ENCODE measurements at places on chromosomes 5 and 9. TPM values are rescaled to one million over a fixed set of nuclear protein-coding genes. Genes with fewer than 3 reads are reported as not detected.

DNA sequence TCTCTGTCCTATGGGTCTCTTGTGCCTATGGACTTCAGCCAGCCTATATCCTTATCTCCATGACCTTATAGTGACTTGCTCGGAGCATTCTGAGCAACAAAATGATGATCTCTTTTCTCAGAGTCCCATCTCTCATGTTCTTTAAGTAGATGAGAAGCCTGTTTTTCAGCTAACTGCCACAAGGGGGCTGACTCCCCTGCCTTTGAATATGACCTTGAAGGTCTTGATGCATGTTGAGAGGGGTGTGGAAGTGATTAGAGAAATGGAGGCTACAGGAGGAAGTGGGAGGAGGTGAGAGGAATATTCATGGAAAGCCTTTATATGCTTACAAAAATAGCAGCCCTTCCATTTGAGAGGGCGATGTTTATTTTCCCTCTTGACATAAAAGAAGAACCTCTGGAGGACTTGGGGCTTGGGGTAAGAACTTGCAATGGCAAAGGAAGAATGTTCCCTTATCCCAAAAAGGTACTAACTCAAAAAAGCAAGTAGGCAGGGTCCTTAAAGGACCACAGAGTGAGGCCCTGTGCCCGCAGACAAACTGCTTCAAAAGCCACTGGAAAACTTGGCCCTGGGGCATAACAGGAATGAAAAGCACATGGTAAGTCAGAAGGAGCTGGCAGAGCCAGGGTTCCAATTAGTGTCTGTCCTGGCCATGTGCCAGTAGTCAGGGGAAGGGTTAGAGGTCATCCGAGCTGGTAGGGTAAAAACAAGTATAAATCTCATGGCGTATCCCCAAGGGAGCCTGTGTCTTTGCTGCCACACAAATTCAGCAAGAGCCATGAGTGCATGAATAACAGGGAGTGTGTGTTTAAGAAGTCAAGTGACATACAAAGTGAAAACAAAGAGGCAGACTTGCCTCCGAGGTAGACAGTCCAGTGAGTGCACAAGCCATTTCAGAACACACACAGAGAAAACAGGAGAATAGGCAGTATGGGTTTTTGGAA is 39.1 kb downstream of the FGD3 start:
- DNase-seq: no peak

DNA sequence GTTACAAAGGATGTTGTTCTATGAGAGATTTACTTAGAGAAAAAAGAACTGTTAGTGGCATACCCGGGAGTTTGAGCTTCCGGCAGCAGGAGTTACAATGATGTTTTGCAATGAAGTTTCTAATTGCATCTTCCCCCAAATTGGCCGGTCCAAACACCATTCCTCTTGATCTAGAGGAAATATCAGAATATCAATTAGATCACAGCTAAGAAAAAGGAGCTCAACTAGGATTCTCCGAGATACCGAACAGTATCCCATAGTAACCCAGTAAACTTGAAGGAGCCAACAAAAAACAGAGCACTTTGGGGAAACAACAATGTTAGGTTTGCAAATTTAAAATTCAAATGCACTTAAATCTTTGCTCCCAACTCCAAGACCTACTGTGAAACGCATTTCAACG is 159.5 kb downstream of the TRPM6 start:
- no peak for DNase-seq

FBXO10 gene
- total RNA-seq: 10.6 TPM

DNA sequence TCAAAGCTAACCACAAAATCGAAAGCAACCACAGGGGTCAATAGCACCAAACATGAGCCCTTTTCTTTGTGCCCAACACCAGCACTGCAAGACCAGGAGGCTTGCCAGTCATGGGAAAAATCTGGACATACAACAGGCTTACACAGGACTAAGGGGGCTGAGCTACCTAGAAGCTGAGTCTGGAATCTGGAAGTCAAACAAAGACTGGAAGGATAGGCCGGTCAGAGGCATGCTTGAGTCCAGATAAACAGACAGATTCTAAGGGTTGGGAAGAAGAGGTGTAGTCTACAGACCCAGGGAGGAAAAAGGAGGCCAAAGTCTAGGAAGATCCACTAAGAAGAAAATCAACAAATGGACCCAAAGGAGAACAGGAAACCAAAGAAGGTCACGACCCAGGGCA is 73.3 kb downstream of the MYO10 start:
- DNase-seq: no peak

DCAF10 gene
- total RNA-seq: 32.3 TPM

DNAI1 gene
- not detected for total RNA-seq

- DNase-seq: no peak
These were observed 106.7 kb downstream of the EFNA5 start for GRCh38 chr5:107563959-107564544.

CDH12 gene
- total RNA-seq: not detected

- no peak for DNase-seq
These were observed 87.7 kb upstream of the CKMT2 start for GRCh38 chr5:81145329-81145935.

- no peak for DNase-seq
These were observed 62.8 kb downstream of the CDKN2A start for GRCh38 chr9:21931428-21931827.

PCDHB7 gene
- 1.6 TPM for total RNA-seq

DMRT3 gene
- 1.1 TPM for total RNA-seq

DNA sequence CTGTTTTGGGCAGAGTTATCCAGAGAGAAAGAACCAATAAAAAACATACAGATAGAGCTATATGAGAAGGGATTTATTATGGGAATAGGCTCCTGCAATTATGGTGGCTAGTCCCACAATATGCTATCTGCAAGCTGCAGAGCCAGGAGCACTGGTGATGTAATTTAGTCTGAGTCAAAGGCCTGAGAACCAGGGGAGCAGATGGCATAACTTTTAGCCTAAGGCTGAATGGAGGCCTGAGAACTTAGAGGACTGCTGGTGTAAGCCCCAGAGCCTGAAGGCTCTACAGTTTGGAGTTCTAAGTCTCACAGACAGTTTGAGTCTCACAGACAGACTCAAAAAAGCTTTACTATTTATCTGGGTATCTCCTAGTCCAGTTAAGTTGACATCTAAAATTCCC is 263.8 kb downstream of the FBXL7 start:
- DNase-seq: no peak

DNA sequence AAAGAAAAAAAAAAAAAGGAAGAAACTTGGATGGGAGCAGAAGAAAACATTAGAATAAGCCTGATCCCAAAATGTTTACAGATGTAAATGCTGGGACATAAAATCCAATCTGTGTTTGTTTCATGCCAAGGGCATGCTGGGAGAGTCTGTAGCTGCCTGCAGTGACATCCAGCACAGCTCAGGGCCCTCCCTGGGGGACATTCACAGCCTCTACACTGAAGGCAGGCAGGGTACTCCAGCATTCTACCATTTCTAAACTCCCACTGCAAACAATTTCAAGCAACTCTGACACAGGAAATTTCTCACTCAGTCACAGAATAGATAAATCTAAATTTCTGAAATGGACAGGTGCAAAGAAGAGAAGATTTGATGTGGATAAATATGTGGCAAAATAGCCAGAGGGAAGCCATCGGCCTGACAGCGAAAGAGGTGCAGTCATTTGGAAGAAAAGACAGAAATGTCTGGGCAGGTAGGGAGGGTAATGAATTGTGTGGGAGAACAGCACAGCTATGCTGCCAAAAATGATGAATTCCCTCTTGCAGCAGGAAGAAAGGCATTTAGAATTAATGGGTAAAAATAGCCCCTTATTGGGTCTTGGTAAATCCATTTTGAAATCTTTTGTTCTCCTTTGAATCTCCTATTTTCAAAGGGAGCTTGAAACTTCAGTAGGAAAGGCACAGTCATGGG is 199.4 kb downstream of the MED10 start:
- no peak for DNase-seq

HMCN2 gene
- 3.1 TPM for total RNA-seq

DNA sequence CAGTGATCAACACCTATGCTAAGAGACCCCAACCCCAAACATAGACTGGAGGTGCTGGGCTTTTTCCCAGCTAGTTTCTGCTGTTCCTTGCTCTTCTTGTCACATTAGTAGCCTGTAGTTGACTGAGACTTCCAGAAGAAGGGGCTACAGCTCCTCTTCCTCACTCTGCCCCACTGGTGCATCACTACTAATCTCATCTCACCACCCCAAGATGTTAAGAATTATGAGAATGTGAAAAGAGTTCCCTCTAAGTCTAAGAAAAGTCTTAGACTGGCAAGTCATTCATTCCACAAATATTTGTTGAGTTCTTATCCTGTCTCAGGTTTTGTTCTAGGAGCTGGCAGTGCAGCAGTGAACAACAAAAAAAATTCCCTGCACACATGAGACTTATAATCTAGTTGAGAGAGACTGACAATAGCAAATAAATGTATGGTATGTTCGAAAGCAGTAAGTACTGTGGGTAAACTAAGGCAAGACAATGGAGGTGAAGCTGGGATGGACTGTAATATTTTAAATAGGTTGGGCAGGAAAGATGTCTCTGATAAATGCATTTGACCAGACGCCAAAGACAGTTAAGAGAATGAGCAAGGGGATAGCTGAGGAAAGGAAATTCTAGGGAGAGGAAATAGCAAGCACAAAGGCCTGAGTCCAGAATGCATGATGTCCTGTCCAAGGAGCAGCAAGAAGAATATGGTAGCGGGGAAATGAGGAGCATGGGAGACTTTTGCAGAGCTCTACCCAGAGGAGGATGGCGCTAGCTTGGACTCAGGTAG is 92.3 kb downstream of the PTCD2 start:
- DNase-seq: no peak

DNA sequence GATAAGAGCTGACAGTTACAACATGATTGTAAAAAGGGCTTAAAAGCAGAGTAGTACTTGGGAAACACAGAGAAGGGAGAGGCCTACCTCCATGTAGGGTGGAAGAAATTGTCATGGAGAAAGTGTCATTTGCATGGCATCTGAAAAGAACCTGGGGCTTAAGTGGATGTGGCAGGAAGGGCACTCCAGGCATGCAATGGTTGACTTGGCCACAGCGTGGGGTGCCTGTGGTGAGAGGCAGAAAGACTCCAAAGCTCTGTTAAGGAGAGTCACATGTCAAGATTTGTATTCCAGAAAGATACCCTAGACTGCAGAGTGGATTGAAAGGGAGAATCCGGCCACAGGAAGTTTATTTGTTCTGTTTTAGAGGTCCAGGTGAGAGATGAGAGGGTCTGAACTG is 2.4 kb downstream of the POLR3G start:
- no peak for DNase-seq

- no peak for DNase-seq
These were observed 45.9 kb downstream of the EHMT1 start for GRCh38 chr9:137664676-137665075.

DNA sequence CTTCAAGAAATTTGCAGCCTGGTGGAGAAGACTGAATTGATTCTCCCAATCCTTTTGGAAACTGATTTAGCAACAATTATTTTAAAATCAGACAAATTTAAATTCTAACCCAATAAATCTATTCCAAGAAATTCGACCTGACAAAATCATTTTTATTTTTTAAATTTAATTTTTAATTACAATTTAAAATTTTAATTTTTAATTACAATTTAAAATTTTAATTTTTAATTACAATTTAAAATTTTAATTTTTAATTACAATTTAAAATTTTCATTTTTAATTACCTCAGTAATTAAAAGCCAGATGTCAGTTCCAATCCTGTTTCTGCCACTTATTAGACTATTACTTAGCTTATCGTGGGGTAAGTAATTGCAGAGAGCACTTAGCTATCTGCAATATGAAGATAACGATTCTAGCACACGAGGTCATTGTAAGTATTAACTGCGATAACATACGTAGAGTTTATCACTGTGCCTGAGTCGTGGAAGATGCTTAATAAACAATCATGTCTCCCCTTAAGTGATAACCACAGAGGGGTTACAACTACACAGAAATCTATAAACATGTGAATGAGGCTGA is 346.4 kb upstream of the SLC24A2 start:
- no peak for DNase-seq

- DNase-seq: no peak
These were observed 264.4 kb upstream of the MSX2 start for GRCh38 chr5:174459832-174460448.

- DNase-seq: no peak
These were observed 1067.6 kb upstream of the DMAC1 start for GRCh38 chr9:8867148-8867547.

GRCh38 chr9:24036459-24036858 is 210.4 kb upstream of the ELAVL2 start:
- no peak for DNase-seq

DNA sequence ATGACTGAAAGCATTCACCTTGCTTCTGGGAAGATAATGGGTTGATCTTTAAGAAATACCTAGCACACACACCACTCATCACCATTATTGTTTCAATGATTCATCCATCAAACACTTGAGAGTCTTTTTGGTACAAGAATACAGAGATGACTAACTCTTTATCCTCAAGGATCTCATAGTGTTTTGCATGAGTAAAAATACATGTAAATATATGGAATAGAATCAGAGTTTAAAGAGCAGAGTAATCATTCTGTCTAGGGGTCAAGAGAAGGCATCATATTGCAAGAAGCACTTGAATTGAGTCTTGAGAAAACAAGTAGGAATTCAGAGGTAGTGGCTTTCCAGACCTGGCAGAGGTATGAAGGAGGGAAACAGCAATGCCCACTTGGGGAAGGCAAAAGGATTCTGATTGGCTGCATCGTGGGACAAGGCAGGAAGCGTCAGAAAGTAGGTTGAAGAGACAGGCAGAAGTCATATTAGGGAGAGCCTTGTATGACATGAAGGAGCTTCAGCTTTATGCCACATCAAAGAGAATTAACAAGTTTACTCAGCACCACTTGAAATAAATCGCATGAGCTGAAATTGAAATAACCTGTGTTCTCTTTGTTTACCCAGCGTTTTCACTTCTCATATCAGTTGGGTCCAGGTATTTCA is 542.5 kb downstream of the TLE1 start:
- DNase-seq: no peak

DNA sequence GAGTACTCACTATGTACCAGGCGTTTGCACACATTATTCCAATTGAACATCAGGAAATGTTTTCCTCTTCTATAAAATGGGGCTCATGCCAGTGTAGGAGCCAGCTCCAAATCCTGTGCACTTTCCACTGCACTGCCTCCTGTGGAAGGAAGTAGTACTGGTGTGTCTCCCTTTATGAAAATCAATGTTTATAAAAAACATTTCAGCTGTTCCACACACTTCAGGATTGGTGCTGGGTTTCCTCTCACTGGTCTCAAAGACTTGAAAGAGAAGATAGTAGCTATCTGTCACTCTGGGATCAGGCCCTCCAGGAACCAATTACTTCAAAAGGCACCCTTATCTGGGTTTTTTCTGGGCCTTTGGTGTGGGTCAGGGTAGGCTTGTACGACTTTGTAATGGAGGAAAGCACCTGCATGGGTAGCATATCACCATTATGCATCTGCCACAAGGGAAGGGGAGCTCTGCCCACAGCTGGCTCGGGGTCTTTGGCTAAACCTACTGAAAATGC is 32.5 kb downstream of the RAB14 start:
- DNase-seq: no peak

- no peak for DNase-seq
These were observed 19.3 kb upstream of the SMIM32 start for GRCh38 chr5:136212252-136212721.

All from mesenteric fat pad (tissue), 1 donor.